Activated T-cell treated with anti-CD3 and anti-CD28 coated beads for 48 hours (primary cell): ENCODE measurements at places on chromosomes 1 and 21.

- DNase-seq = no peak
These were observed 37.1 kb downstream of the HSPG2 start for GRCh38 chr1:21899987-21900386.

GRCh38 chr1:209607102-209607794, 23.7 kb downstream of the CAMK1G start:
- no peak for DNase-seq

- DNase-seq = no peak
These were observed 1.8 kb downstream of the CDKN2C start for GRCh38 chr1:50971748-50972305.

- DNase-seq = no peak
These were observed 42.1 kb upstream of the DMRTB1 start for GRCh38 chr1:53417074-53417511.

GRCh38 chr1:40758004-40758403, 25.6 kb upstream of the KCNQ4 start:
- DNase-seq = no peak

GRCh38 chr21:31158789-31159581, 120.7 kb upstream of the KRTAP19-8 start:
- no peak for DNase-seq

- no peak for DNase-seq
These were observed 11.9 kb upstream of the RNPEP start for GRCh38 chr1:201970334-201971159.

DNA sequence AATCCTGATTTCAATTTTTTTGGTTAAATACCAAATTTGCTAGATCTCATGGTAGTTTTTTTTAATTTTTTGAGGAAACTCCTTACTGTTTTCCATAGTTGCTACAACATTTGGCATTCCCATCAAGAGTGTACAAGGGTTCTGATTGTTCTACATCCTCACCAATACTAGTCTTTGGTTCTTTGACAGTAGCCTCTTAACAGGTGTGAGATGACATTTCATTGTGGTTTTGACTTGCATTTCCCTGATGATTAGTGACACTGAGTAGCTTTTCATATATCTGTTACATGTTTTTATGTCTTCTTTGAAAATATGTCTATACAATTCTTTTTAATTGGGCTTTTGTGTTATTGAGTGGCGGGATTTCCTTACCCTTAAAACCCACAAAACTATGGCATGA, 20.9 kb upstream of the RGS13 start:
- no peak for DNase-seq

DNA sequence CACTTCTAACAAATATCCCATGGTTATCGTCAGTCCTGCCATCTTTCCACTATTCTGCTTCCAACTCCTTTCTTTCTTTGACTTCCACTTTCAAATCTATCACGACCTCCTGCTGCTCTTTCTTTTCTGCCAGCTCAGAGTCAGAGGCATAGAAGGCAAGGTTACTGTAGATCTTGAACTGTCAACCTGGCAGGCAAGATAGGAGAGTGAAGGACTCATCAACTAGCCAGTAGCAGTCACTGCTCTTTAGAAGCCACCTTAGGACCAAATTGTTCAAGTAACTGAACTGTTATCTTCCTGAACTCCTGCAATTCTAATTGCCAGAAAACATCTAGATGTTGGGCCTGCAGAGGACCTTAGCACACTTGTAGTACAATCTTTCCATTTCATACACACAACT, 13.1 kb upstream of the FCER1A start:
- DNase-seq = no peak
